ENCODE measurements at places on chromosomes 12 and 14.

DNA sequence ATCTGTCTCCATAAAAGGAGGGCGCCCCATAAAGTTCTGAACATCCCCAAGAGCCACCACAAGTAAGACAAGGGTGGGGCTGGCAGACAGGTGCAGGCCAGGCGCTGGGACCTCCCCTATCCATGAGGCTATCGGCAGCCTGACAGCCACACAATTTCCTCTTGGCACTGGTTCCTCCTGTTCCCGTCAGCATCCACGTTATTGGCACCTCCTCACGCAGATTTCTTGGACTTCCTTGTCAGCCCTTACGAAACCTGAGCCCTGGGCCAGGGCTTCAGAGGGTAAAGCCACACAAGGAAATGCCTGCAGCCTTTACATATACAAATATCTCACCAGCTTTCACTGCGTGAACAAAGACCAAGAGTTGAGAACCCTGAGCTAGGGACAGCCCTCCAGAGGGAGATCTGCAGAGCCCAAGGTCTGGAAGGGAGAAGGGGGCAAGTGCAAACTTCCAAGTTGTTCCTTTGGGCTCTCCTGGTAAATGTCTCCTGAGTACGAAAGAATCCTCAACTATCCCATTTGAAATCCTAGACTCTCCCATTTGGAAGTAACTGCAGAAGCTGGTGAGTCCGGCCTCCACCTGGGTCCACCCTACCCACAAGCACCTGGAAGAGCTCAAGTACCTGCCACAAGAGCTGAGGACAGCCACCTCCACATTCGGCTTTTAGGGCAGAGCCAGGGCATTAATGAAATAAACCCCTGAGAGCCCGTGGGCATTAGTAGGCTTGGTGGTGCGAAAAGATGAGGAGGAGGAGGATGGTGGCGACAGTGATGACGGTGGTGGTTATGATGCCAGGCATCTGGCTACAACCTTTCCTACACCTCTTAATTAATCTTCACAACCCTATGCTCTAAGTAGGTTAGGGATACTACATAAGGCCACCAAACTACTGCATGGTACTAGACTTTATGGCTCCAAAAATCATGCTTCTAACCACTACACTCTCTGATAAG lies 5.5 kb upstream of the TC2N start:
- H3K4me3 ChIP-seq = peak overlapping the region; percentile 75
- H3K4me1 ChIP-seq = peaks cover 97% of the 10 kb centered on the region
- H3K36me3 ChIP-seq = peaks cover 2% of the 10 kb centered on the region

DNA sequence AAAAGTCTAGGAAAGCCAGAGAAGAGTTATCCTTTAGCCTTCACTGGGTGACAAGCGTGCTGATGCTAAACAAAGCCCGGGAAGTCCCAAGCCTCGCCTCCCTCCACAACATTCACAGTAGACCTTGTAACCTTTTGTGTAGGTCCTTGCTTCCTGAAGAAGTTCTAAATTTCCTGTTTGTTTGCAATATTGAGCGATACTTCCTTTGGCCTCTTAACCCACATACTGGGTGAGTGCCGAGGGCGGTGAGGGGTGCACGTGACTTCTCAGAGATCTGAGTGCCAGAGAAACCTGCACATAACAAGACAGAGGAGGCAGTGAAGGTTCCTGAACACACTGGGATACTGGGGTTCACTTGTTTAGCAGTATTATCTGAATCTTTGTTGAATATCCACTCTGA lies 134.3 kb downstream of the PLXNC1 start:
- peak overlapping the region; percentile 20 for H3K4me3 ChIP-seq
- DNase-seq = peak; percentile 32
- peak overlapping the region; percentile 67 for H3K27ac ChIP-seq

DNA sequence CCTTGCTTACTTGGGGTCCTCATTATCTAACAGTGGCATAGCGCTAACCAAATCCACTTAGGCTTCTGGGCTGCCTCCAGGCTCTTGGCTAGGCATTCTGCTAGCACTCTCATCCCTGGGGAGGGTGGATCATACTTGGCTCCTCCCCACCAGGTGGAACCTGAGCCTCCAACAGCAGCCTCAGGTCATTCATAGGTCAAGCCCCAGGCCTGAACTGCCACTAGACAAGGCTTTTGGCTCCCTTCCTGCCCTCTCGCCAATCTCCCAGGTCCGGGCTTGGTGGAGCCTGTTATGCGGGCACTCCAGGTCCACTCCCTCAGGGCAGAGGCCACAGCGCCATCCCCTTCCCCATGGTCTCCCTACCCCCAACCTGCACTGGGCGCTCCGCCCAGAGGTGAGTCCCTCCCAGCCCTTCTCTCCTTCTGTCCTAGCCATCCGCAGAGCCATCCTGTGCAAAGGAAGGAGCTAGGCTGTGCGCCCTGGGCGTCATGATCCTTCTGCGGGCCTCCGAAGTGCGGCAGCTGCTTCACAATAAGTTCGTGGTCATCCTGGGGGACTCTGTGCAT lies 154.9 kb upstream of the AMIGO2 start:
- H3K4me1 ChIP-seq = peaks cover 46% of the 10 kb centered on the region
- no peaks in the 10 kb centered on the region for H3K27me3 ChIP-seq
- peaks cover 68% of the 10 kb centered on the region for H3K36me3 ChIP-seq
- no peak for DNase-seq
- no peak overlapping the region for H3K4me3 ChIP-seq

DNA sequence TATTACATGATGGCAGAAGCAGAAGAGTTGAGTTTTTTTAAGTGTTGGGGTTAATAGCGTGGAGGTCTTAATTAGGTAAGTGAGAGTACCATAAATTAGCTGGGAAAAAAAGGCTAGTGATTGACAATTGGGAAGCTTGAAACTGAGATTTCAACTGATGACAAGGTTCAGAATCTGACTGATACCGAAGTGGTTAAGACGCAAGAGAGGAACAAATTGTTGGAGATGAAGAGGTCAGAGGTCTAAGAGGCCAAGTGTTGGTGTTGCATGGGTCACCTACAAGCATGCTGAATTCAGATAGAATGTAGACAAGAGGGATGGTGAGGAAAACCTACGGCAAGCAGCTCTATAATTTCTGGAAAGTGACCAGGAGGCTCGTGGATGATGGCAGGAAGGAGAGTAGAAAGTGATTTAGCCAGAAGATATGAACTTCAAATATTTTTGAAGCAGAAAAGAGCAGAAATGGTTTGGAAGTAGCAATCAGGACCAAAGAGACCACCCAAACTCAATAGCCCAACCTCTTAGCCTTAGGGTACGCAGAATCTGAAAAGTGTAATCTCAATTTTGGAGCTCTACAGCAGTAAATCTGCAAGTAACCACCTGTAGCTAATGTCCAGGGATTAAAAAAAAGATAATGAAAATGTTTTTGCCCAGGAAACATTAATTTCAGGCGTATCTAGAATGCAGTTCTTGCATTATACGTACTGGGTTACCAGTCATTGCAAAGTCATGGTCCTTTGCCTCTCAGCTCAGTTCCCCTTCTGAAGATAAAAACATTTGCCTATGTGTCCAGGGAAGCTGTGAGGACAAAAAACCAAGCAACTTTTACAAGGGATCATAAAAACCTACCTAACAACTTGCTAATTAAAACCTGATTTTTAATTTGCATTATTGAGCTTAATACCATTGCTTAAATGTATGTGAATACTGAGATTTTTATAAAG lies 1.7 kb upstream of the TMPO start:
- no peaks in the 10 kb centered on the region for H3K27me3 ChIP-seq
- peaks cover 14% of the 10 kb centered on the region for H3K4me1 ChIP-seq
- H3K36me3 ChIP-seq = peaks cover 25% of the 10 kb centered on the region
- H3K27ac ChIP-seq = peak overlapping the region; percentile 77
- H3K4me3 ChIP-seq = peak overlapping the region; percentile 97

DNA sequence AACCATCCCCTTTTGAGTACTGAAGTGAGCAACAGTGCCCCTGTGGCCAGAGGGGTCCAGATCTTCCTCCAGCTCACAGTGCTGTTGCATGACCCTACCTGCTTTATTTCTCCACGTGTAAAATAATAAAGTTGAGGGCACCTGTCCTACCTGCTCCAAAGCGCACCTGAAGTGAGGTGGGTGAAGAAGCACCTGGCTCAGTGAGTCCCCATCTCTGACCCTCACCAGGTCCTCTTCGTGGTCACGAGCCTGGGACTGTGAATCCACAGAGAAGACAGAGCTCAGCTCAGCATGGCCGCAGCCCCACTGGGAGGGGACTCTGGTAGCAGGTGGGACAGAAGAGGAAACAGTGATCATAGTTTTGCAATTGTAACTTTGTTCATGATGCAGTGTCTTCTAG lies 976.7 kb upstream of the TMEM132C start:
- no peak overlapping the region for H3K27ac ChIP-seq
- no peaks in the 10 kb centered on the region for H3K4me1 ChIP-seq
- H3K27me3 ChIP-seq = peaks cover 2% of the 10 kb centered on the region

DNA sequence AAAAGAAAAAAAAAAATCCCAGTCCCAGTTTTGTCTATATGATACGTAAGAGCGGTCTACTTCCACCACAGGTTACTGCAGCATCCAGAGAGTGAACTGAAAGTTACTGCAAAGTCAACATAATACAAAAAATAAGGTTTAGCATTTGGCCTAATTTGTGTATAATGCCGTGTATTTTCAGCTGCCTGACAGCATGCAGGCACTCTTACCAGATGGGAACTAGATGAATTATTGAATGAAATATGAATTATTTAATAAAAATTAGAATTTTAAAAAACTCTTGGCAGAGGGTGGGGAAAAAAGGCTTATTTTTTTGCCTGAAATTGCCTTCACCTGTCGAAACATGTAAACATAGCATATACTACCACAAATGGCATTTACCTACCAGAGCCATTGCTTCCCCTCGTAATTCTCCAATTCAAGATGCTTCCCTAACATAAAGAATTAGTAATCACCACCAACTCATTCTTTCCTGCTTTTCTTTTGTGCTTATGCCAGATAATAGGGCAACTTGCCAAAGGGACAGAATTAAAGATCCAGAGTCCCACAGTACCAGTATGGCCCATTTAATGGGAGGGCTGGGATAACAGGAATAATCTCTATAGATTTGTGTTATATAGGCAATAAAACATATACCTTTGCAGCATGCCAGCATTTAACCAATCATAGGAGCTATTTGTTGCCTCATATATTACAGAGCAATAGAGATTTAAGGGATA lies 31.1 kb downstream of the ATF7 start:
- no peak overlapping the region for H3K4me3 ChIP-seq
- peaks cover 8% of the 10 kb centered on the region for H3K4me1 ChIP-seq
- no peak for DNase-seq
- peaks cover 8% of the 10 kb centered on the region for H3K36me3 ChIP-seq
- no peak overlapping the region for H3K27ac ChIP-seq

GRCh38 chr14:94284221-94284620 lies 8.8 kb downstream of the SERPINA10 start:
- H3K27ac ChIP-seq = no peak overlapping the region
- no peak overlapping the region for H3K4me3 ChIP-seq
- no peaks in the 10 kb centered on the region for H3K27me3 ChIP-seq
- DNase-seq = no peak
- no peaks in the 10 kb centered on the region for H3K36me3 ChIP-seq
- no peaks in the 10 kb centered on the region for H3K4me1 ChIP-seq

- no peaks in the 10 kb centered on the region for H3K36me3 ChIP-seq
- H3K4me1 ChIP-seq = no peaks in the 10 kb centered on the region
- no peak overlapping the region for H3K4me3 ChIP-seq
- DNase-seq = no peak
Measured at GRCh38 chr14:51527073-51527472, 124.6 kb upstream of the FRMD6 start.

- no peaks in the 10 kb centered on the region for H3K27me3 ChIP-seq
- DNase-seq = no peak
- no peaks in the 10 kb centered on the region for H3K4me1 ChIP-seq
- H3K36me3 ChIP-seq = no peaks in the 10 kb centered on the region
Measured at GRCh38 chr14:22386924-22387775, 201.9 kb downstream of the DAD1 start.

DNA sequence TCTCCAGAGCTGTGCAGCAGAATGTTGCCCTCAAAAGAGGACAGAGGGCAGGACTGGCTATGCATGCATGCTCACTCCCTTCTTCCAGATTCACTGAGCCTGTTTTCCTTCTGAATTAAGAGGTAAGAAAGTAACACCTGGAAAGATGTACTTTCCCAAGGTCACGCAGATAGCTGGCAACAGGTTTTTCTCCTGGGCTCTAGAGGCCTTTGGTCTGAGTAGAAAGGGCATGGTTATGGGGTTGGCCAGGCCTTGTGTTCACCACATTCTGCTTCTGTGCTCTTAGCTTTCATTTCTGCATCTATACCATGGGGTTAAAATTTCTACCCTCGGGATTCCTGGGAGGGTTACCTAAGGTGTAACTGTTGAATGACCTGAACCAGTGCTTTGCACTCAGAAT lies 57.5 kb downstream of the RASSF3 start:
- peak overlapping the region; percentile 35 for H3K4me3 ChIP-seq
- peaks cover 4% of the 10 kb centered on the region for H3K36me3 ChIP-seq
- peaks cover 74% of the 10 kb centered on the region for H3K4me1 ChIP-seq
- peak overlapping the region; percentile 94 for H3K27ac ChIP-seq

DNA sequence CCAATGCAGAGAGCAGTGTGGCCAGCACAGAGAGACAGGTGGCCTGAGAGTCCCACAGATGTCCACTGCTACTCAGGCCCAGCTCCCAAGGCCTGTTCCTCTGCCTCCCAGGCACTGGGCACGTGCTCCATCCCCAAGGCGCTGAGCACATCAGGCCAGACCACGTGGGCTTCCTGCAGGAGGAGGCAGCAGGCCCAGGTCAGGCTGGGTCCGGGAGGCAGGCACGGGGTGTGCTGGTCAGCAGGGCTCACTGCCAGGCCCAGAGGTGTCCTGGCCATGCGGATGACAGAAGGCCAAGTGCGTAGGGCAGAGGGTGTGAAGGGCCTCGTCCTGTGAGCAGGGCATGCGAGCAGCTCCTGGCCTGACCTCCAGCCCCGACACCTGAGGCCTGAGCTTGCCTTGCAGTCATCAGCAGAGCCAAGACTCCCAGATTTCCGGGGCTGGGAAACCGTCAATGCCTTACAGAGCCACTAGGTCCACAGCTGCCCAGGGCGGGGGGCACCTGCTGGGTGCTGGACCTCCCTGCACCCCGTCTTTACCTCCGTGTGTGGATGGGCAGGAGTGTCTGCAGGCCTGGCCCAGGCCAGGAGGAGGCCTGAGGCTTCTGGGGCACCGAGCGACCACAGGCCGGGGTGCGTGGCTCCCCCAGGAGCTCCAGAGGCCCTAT lies 14.9 kb downstream of the TRMT61A start:
- H3K4me1 ChIP-seq = no peaks in the 10 kb centered on the region
- no peaks in the 10 kb centered on the region for H3K36me3 ChIP-seq
- H3K4me3 ChIP-seq = no peak overlapping the region

GRCh38 chr12:106747973-106748436 lies 26.5 kb upstream of the RIC8B start:
- DNase-seq = peak; percentile 11
- H3K4me1 ChIP-seq = peaks cover 17% of the 10 kb centered on the region
- peaks cover 11% of the 10 kb centered on the region for H3K27me3 ChIP-seq
- H3K27ac ChIP-seq = peak overlapping the region; percentile 91
- H3K4me3 ChIP-seq = peak overlapping the region; percentile 41

GRCh38 chr14:52014601-52015267 lies 25.4 kb downstream of the RTRAF start:
- DNase-seq = no peak
- H3K27me3 ChIP-seq = no peaks in the 10 kb centered on the region
- H3K4me3 ChIP-seq = no peak overlapping the region
- no peaks in the 10 kb centered on the region for H3K4me1 ChIP-seq

DNA sequence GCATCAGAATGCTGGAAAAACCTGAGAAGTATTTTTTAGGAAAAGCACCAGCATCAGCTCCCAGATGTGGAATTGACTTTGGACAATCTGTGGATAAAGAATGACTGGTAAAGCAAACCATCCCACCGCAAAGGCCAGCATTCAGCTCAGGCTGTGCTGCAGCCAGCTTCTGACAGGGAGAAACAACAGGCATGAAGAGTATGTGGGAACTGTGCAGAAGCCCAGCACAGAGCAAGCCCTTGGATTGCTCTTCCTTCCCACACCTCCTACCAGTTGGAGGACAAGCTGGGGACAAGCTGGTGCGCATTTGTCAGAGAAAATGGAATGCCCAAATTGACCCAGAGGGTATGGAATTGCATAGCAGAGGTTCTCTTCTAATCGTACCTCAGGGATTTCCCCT lies 228.1 kb downstream of the ANO2 start:
- H3K4me1 ChIP-seq = no peaks in the 10 kb centered on the region
- no peaks in the 10 kb centered on the region for H3K36me3 ChIP-seq
- H3K27me3 ChIP-seq = peaks cover 15% of the 10 kb centered on the region
- no peak overlapping the region for H3K27ac ChIP-seq

All from activated T-helper 1 cell treated with anti-CD3 and anti-CD28 coated beads, Interleukin-12 subunit alpha, Interleukin-12 subunit beta, Interleukin-2, Interleukin-4 antibody, amounts not matched to agents 30 ng/mL and 10 ng/mL and 1 ng/mL, durations not matched to agents 14 hours and 24 hours and 36 hours (primary cell).